ENCODE measurements at places on chromosomes 13 and 19. TPM values are rescaled to one million over a fixed set of nuclear protein-coding genes. Genes with fewer than 3 reads are reported as not detected.

Gene CYP4F2
- total RNA-seq = 3.6 TPM

DNA sequence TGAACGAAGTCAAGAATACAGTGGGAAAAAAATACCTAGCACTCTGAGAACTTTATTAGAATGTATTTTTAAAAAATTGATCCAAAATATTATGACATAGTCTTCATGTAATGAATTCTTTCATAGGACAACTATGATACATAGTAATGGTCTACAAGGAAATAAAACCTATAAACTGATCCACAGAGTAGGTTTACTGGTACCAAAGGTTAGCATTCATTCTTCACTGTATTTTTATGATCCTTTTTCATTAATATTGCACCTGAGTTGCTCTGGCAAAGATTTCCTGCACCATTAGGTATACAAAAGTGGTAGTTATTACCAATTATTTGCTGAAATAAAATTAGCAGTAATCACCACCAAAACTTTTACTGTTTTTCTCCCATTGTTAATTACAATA, 4.2 kb downstream of the NEK3 start:
- no peak for DNase-seq

DNA sequence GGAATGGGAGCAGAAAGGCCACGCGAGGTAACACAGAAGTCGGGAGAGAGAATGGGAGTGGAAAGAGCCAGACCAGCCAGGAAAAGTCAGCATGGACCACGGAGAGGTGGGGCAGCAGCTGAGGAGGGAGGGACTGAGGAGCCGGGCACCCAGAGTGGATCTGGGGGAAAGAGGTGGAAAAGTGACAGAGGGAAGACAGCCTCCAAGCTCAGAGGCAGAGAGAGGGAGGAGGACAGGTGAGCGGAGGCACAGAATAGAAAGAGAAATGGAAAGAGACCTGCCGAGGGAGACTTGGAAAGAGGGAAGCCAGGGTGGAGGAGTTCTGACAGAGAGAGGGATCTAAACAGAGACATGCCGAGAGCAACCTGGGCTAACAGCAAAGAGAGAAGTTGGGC, 1.6 kb downstream of the GRIK5 start:
- DNase-seq = no peak

- DNase-seq = no peak
Measured at GRCh38 chr13:97621025-97621424, 187.1 kb downstream of the RAP2A start.

DNA sequence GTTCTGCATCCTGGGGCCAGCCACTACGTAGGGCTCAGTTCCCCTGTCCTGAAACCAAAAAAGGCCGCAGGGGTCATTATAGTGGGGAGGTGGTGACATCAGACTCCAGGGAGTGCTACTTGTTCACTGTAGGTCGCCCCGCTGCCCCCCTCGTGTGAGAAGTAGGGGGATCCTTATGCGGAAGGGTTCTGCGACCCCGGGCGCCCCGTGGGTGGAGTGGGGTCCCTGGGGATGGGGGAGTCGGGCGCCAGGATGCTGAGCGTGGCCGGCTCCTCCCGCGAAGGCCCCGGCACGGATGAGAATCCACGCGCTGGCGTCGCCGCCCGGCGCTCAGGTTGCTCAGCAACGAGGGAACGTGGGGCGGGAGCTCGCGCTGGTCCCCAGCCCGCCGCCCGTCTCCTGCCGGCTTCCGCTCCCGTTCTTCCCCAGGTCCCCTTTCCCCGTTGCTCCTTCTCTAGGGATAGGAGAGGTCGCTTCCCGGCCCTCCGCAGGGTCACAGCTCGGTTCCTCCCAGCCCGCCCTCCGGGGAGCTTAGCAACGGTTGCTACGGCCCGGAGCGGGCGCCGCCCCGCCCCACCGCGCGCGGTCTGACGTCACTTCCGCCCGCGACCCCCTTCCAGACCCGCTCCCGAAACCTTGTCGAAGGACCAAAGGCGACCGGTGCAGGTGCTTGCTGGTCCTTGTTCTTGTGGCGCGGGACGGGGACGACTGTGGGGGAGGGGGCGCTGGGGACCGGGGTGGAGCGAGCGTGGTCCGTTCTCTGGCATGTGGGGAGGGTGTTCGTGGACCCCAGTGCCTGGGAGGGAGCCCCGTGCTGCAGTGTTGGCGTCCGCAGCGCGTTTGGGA, at the start of gene NAT14:
Gene NAT14 (plus strand): TSS at position 596 of the 846 bp plus-strand sequence. CDS start 521 bp downstream, outside the sequence.
- DNase-seq = no peak

DNA sequence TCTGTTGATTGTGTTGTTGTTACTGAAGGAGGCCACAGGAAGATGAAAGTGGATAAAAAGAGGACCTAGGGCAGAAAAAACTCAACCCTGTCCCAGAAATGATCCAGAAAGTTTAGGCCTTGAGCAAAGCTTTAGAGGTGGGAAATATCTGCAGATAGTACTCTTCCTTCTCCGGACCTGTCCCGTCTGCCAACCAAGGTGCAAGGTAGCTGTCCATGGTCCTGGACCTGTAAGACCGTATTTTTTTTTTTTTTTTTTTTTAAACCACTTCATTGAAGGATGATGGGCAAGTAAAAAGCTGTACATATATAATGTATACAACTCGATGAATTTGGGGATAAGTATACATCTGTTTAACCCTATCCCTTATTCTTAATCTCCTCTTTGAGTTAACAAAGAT, 225.9 kb downstream of the OLFM4 start:
- DNase-seq = no peak

- DNase-seq = no peak
Measured at GRCh38 chr19:32363175-32363574, 17.8 kb downstream of the ZNF507 start.

- DNase-seq = peak; percentile 19
Measured at GRCh38 chr13:90686442-90686841, 661.0 kb upstream of the MIR17HG start.

- no peak for DNase-seq
Measured at GRCh38 chr19:10473192-10473591, 30.0 kb downstream of the KEAP1 start.

Gene TGFBR3L
- total RNA-seq = not detected

DNA sequence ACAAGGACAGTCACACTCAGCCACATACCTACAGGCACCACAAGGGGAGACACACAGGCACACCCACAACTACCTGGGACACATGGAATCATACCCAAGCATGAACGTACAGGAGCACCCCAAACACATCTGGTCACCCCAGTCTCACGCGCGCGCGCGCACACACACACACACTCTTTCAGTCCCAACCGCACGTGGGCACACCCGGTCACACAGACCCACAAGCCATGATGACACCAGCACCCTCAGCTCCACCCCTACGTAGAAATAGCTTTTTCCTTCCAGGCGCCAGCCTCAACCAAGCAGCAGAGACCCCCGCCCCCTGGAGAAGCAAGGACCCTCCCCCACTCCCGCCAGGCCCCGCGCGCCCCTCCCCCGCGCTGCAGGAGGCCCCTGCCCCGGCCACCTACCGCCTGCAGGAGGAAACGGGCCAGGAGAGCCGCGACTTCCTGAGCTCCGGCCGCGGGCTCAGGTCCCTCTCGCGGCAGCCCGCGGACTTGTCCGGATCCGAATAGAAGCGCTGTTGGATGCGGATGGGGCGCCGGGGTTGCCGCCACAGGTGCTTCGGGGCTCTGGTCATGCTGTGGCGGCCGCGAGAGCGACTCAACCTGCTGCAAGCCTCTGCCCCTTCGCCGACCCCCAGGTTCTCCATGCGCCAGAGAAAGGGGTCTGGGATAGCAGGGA, 6.4 kb upstream of the PDE4C start:
- DNase-seq = no peak

GRCh38 chr13:90956031-90956430, 391.5 kb upstream of the MIR17HG start:
- no peak for DNase-seq

Gene FRY
- total RNA-seq = 39.6 TPM

GRCh38 chr13:30037306-30037705, 186.9 kb upstream of the UBL3 start:
- DNase-seq = no peak

Gene CYP2A6
- not detected for total RNA-seq

DNA sequence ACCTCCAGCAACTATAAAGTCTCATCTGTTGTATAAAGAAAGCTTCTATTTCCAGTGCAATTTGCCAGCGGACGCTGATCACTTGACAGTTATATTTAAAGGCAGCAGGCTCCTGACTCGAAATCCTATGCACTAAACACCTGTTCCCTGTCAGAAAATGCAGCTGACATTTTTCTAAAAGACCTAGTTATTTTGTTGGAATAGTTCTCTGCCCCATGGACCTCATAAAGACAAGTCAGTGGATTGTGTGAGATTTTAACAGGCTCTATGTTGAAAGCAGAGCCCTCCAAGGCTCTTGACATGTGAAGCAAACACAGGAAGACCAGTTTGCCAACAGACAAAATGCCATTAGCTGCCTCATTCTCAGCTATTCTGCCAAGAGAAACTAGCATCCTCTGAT, 304.7 kb upstream of the KLF12 start:
- DNase-seq = no peak

Gene BORCS8
- total RNA-seq = 15.2 TPM

Gene FXYD3
- total RNA-seq = 391 TPM

Gene RAB3A
- 2.4 TPM for total RNA-seq

- no peak for DNase-seq
Measured at GRCh38 chr13:97936036-97936435, 17.4 kb upstream of the IPO5 start.

DNA sequence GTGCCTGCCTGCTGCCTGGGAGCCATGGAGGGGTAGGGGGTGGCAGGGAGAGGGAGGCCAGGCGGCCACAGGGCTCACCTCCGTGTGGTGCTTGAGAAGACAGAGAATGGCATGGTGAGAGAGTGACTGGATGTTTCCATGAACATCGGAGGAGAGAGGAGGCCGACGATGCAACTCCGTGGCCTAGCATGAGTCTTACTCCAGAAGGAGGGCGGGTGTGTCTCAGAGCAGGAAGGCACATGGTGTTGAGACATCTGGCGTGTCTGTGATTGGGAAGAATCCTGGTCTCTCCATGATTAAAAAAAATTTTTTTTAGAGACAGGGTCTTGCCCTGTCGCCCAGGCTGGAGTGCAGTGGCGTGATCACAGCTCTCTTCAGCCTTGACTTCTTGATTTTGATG, 5.1 kb downstream of the IRGC start:
- DNase-seq = no peak

Gene NANOS3
- not detected for total RNA-seq

- DNase-seq = no peak
Measured at GRCh38 chr13:93182406-93182805, 44.2 kb upstream of the GPC6 start.

DNA sequence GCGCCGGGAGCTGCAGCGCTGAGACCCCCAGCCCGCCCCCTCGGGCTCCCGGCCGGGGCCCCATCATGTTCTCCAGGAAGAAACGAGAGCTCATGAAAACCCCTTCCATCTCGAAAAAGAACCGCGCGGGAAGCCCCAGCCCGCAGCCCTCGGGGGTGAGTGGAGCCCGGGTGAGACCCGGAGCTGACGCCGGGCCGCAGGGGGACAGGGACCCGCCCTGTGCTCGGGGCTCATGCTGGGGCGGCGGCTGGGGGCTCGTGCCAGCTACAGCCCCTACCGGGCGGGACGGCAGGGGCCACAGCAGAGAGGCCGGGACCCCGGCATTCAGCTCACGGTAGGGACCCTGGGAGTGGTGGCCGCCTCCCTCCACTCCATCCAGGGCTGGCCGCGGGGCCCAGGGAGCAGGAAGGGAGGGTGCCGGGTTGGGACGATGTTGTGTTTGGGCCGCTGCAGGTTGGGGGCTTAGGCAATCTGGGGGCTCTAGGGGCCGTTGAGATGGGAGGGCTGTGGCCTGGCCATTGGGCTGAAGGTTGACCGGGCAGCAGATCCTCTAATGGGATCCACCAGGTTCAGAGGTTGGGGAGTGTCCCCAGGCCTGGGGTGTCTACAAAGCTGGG, 482 bp downstream of the ARHGAP45 start:
- no peak for DNase-seq

DNA sequence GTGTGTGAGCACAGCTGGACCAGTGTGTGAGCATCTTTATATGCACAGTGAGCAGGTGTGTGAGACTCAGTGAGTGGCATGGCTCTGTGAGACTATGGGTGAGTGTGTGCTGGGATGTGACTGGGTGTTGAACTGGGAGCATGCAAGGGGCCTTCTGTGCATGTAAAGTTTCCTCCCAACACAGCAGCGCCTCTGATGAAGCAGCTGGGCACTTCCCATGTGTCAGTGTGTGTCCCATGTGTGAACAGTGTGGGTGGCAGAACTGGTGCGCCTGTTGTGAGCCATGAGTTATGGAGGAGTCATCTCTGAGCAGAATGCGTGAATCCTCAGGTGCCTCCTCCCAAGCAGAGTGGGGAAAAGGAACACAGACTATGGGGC, 24.1 kb downstream of the LGALS16 start:
- DNase-seq = no peak

DNA sequence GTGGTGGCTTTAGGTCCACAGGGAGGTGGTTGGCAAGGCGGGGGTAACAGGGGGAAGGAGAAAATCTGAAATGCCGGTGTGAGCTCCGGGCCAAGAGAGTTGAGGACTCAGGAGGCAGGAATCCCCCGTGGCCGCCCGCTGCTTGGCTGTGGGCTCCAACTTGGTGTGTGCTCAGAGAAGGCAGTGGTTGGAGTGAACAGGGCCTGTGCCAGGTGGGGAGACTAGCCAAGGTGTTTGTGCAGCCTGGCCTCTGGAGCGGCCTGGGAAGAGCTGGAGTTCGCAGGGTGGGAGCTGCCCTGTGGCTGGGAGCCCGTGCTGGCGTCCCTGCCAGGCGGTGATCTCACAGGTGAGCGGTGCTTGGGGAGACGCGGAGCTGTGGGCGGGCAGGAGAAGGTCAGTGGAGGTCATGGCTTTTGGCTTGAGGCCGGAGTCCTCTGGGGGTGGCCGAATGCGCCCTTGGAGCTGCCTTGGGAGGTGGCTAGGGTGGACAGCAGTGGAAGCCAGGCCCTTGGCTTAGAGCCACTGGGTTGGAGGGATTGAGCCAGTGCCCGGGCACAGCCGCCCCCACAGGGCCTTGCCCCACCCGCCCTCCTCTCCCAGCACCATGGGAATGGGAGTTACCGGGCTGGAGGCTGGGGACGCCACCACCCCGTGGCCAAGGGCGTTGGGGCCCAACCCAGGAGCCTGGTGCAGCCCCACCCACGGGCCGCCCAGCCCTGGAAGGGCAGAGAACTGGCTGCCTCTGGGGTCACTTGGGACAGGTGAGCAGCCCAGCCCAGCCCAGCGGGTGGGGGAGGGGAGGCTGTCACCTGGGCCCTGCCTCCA, 7.1 kb upstream of the CIRBP start:
- DNase-seq = peak; percentile 95

DNA sequence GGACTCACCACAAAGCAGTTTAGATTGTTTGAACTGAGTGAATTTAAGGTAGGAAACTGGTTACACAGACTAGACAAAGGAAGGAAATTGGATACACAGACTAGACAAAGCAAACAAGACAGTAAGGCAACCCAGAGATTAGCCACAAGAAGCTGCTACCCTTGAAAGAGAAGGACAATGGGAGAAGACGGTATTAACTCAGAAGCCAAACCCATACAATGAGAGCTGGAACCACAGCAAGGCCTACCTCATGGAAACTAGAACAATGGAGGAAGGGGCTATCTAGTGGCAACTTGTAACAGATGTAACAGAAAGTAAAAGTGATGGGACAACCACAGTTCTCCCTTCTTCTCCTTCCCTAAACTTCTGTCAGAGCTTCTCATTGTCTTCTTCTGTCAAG, 410.9 kb upstream of the SPRY2 start:
- DNase-seq = no peak

All from lower leg skin (tissue), 4 donors.